ENCODE measurements at places on chromosomes 13 and 19.

- no peak for DNase-seq
These were observed 629.7 kb downstream of the LIG4 start for GRCh38 chr13:107585469-107586180.

DNA sequence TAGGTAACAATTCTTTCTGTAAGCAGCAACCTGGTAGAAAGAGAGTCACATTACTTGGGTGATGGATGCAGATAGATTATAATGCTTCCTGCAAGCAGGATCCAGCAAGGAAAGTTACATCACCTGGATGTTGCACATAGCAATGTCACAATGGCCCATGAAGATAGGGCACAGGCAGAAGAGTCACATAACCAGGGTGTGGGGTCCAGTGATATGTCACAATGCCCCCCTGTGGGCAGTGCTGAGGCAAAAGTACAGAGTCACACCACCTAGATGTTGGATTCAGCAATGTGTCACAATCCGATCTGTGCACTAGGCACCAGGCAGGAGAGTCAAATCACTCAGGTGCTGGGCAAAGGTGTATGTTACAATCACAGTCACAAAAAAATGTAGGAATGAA is 4.0 kb upstream of the ZNF43 start:
- no peak for DNase-seq

DNA sequence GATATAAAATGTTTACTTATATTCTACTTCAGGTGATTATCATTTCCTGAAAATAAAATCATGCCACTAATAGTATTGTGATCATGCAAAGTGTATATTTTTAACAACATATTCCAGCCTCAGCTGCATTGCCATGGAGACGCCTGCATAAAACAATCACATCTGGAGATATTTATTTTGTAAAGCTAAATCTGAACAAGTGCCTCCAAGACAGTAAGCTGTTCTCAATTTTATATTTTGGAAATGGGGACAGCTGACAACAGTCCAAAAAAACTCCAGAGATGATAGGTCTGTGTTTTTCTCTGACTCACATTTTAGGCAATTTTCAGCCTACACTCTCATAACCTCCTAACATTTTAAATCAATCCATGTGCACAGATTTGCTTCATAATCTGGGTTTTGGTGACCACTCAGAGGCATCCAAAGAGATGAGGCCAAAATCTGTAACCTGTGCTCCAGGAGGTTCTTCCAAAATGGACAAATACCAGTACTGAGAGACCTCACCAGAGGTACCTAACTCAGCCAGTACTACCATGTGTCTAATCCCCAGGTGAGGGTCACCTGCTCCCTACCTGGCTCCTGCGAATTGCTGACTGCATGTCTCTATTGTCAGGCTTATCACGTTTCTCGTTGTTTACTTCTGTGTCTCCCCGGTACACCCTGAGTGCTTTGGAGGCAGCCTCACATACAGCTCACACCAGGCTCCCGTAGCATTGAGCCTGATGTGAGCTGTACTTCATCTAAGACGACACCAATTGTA is 62.7 kb downstream of the COL4A1 start:
- DNase-seq: no peak

DNA sequence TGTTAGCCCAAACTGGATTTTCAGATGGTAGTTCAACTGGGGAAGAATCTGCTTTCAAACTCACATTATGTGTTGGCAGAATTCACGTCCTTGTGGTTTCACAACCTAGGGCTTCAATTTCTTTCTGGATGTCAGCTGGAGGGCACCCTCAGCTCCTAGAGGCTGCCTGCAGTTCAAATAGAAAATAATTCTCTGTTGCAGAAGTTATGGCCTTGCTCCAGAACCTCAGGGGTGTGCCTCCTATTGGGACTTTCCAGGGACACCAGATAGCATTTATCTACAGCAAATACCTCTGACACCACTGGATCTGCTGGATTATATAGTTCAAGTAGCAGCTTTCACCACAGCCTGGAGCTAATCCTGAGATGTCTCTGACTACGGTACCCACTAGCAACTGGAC is 11.8 kb upstream of the RB1 start:
- no peak for DNase-seq

DNA sequence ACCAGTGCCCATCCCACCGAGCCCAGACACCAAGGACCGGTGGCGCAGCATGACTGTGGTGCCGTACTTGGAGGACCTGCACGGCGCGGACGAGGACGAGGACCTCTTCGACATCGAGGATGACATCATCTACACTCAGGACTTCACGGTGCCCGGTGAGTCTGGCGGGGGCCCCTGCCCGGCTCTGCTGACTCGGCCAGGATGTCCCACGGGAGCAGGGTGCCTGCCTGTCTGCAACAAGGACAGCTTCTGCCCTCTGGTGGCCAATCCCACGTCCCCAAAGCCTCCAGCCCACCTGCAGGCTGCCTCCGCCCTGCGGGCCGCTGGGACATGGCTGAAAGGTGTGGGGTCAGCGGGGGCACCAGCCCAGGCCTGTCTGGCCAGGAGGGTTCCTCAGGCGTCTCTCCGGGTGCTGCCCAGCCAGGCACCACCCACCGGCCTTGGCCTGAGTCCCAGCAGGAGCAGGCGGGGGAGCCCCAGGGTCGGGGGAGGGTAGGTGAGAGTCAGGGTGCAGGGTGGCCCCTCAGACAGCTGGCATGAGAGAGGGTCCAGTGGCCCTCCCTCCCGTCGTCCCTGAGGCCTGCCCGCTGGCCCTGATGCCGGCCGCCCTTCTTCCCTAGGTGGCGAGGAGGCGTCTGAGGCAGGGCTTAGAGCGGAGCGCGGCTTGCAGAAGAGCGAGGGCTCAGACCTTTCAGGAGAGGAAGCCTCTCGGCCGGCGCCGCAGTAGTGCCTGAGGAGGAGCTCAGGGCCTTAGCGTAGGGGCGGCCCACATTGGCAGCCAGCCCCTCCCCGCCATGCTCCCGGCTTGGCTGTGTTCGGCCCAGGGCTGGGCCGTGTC is 14.6 kb downstream of the CBARP start:
- no peak for DNase-seq

GRCh38 chr13:99193152-99193551 is 7.5 kb upstream of the UBAC2 start:
- no peak for DNase-seq

- no peak for DNase-seq
These were observed 11.1 kb upstream of the ATP12A start for GRCh38 chr13:24668955-24669582.

DNA sequence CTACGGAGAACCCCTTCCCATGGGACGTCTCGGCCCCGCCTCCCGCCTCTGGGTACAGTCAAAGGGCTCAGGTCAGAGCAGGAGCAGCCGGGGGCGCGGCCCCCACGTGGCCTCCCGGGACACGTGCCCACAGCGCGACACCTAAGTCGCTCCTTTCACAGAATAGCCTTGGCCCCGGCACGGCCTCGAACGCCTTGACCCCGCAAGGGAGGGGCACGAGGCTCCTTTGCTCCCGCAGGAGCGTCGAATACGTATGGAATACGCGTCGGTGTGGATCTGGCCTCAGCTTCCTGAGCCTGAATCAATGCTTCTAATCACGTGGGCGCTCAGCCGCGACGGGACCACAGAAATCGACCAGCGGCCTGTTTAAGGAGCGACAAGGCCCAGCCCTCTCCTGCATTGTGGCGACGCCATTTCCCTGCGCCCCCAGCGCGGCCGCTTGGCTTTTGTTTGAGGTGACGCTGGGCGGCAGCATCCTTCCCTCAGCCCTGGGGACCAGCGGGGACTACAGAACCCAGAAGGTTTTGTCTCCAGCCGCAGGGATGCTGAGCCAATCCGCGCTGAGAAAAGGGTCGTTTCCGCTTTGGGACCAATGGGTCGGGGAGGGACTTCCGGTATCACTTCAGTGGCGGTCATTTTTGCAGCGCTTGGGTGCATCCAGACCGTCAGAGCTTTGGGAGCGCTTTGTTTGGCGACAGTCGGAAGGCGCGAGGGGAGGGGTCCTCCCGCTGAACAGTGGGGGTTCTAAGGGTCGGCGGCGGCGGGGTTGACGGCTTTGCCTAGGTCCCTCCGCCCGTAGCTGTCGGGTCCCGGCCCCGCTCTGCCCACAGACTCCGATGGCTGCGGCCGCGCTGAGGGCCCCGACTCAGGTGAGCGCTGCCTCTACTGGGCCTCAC is at the start of gene ZIK1:
Gene ZIK1 (plus strand): TSS at position 625 of the 896 bp plus-strand sequence. CDS start 212 bp downstream, at position 837.
- peak; percentile 68 for DNase-seq

DNA sequence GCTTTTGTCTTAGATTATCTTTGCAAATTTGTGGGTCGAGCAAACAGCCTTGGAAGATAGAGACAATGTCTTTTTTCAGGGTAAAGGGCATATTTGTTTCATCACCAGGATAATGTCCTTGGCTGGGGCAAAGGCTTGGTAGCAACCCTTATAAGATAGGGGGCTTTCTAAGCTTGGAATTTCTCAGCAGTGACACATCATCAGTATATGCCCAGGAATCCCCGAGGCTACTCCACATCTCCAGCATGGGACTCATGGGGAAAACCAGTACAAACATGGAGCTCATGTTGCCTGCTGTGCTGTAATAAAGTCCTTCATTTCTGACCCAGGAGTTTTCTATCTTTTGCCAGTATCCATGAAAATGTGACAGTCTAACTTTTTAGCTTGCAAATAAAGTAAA is 77.1 kb downstream of the DCLK1 start:
- no peak for DNase-seq

DNA sequence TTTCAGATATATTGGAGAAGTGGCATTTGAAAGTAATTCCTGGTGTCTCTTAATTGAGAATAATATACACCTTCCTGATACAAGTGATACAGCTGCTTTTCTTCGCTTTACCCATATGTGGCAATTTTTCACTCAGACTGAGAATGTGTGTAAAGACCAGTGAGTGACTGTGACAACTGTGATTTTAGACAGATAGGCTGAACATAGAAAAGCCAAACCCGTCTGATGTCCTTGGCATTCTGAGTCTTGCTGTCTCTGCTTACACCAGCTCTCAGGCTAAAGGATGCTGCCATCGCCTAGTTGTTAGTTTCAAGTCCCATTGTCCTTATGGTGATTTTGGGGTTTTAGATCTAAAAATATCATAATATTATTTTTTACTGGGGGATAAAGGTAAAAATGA is 492.6 kb downstream of the RFC3 start:
- no peak for DNase-seq

DNA sequence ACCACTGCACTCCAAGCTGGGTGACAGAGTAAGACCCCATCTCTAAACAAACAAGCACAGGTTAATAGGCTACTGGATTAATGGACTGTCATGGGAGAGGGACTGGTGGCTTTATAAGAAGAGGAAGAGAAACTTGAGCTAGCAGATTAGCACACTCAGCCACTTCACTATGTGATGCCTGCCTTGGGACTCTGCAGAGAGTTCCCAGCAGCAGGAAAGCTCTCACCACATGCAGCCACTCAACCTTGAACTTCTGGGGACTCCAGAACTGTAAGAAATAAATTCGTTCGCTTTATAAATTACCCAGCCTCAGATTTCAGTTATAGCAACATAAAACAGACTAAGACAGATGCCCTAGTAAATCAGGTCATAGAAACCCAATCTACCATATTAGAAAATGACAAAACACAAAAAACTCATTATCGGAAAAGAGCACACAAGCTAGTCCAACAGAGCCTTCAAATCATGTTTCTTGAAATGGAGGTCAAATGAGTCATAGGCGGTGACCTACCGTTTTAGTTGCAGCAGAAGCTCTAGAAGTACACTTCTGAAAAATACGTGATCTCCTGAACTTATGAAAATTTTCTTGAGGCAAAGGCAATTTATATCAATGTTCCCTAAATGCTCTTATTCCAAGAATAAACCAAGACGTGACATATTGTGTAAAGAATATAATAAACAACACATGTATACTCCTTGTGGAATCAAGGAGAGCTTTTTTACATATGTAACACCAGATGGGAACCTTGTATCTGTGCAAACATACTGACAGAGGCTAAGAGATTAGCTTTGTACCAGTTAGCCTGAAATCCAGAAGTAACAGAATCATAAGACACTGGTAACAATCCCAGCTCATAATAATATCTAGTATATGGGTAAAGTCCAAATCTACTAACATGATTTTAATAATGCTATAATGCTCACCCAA is 340.9 kb upstream of the SGCG start:
- no peak for DNase-seq

DNA sequence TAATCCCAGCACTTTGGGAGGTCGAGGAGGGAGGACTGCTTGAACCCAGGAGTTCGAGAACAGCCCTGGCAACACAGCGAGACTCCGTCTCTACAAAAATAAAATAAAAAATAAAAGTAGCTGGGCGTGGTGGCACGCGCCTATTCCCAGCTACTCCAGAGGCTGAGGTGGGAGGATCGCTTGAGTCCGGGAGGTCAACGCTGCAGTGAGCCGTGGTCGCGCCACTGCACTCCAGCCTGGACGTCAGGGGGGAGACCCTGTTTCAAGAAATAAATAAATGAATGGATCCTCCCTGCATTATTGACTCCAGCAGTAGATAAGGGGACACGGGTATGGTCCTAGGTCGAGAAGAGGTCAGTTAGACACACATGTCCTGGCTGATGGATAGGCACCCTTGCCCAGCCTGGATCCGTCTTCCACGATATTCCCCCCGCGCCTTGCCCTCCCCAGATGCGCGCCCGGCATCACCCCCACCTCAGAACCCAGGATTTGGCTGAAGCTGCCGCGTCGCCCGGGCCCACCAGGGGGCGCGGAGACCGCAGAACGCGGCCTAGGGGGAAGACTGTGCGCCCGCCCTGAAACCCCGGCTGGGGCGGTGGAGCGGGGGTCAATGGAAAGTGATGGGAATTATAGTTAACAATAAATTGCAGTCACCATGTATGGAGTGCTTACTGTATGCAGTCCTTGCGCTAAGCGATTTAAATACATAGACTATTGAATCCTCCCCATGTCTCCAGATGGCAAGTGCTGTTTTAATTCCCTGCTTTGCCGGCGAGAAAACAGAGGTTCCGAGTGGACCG is 2.1 kb upstream of the HOOK2 start:
- DNase-seq: peak; percentile 71

DNA sequence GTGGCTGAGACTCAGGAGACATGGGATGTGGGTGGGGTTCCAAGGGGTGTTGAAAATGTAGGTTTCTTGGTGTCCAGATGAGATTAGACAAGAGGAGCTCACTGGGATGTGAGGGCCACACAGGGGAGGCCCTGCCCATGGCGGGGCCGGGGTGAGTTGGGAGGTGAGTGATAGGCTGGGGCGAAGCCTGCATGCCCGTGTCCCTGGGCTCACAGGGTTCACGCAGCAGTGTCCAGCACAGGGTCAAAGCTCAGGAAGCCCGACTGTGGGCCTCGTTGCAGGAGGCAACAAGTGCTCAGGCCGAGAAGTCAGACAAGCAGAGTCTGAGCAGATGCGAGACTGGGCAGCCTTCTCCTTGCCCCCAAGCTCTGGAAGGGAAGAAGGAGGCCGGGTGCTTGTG is 27.2 kb downstream of the CCDC8 start:
- no peak for DNase-seq

- DNase-seq: no peak
These were observed 92.3 kb downstream of the DOCK9 start for GRCh38 chr13:98885600-98885999.

- DNase-seq: no peak
These were observed 142.0 kb downstream of the ZNF737 start for GRCh38 chr19:20423381-20424197.

- DNase-seq: no peak
These were observed 4.1 kb downstream of the SOX21 start for GRCh38 chr13:94708031-94708859.

All from NCI-H2107 (cell line).